ENCODE measurements at places on chromosomes 7 and 10.

DNA sequence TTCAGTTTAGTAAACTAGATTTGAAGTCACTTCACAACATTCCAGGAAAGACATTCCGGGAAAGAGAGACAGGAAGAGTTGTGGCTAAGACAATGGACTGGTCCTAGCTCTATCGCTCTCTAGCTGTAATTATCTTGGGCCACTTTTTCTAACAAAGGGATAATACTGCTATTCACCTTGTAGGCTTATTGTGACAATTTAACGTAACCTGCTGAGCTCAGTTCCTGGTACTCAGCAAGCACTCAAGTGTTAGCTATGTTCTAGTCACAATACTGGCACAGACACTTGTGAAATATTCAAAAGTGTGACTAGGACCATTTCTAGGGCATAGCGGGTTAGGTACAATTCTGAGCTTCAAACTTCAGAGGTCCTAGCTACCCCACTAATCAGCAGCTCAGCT, 12.0 kb upstream of the NRCAM start:
- no peak for DNase-seq

- no peak for DNase-seq
Observed at GRCh38 chr10:113430634-113431397, 122.0 kb upstream of the HABP2 start.

GRCh38 chr7:69843653-69844052, 245.4 kb downstream of the AUTS2 start:
- DNase-seq, result no peak

DNA sequence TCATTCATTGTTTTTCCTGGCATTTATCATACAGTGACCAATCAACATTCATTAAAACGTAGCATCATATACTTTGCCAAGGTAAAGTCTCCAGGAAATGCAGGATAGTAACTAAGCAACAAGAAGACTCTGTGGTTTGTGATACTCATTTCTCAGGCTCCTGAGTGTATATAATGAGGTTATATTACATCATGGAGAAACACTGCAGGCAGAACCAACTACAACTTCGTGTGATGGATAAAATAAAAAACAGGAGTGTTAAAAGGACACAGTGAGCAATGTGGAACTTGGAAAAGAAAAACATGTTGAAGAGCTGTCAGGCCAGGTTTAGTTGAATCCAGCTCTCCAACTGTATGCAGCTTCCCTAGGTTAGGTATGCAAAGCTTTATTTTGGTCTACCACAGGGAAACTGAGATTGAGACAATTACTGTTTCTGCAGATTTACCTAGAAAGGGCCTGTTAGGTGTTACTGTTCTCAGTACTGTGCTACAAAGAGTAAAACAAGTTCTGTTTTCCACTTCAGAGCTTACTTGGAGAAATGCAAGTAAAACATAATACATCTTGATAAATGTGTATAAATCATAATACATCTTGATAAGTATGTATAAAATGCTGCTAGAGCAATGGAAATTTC, 7.8 kb upstream of the CCNY start:
- DNase-seq, result no peak

- no peak for DNase-seq
Observed at GRCh38 chr7:151423936-151424335, 14.1 kb upstream of the WDR86 start.

GRCh38 chr7:46707973-46708372, 786.9 kb upstream of the IGFBP3 start:
- no peak for DNase-seq

GRCh38 chr10:111102359-111102837, 25.6 kb downstream of the ADRA2A start:
- DNase-seq, result no peak

DNA sequence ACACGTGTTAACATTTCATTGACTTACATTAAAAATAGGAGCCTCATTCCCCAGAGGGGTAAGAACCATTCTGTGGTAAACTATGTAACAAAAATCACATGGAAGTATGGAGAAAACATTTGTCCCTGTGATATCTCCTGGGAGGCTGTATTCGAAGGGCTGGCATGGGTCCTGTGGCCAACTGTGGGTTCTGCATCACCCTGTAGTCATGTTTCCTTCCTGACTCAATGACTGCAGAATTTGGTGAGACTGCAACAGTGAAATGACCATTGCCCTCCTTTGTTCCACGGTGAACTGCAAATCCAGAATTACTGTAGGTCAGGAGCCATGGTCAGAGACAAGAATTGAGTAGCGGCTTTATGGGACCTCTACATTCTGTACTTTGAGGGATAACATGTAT, 3.6 kb upstream of the ZEB1 start:
- DNase-seq, result peak; percentile 56

DNA sequence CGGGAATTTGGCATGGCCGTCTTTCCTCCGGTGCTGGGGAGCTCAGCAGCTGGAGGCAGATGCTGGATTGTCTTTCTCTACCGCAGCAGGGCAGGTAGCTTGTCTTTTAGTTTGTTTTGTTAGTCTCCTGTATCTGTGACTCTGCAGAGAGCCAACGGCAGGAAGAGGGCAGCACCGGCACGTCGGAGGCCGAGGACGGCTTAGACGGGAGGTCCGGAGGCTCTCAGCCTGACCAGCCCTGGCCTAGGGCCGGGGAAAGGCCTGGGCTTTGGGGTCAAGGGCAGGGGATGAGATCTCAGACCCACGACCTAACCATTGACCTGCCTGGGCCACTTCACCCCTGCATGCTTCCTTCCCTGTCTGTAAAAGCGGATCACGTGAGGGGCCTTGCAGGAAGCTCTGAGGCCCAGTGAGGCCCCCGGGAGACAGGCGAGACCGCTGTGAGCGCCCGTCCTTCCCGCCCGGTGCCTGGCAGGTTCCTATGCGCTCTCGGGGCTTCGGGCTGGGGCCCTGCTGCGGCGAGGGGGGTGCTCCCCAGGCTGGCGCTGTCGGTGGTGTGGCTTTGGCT, 72.7 kb downstream of the LHPP start:
- no peak for DNase-seq

Data from skeletal muscle cell (primary cell).